Stimulated activated CD4-positive, alpha-beta T cell treated with anti-CD3 and anti-CD28 coated beads, Interleukin-12 subunit alpha, Interleukin-12 subunit beta, amount 100 ng/mL, for 48 hours (primary cell): ENCODE measurements at places on chromosomes 16 and 17.

DNA sequence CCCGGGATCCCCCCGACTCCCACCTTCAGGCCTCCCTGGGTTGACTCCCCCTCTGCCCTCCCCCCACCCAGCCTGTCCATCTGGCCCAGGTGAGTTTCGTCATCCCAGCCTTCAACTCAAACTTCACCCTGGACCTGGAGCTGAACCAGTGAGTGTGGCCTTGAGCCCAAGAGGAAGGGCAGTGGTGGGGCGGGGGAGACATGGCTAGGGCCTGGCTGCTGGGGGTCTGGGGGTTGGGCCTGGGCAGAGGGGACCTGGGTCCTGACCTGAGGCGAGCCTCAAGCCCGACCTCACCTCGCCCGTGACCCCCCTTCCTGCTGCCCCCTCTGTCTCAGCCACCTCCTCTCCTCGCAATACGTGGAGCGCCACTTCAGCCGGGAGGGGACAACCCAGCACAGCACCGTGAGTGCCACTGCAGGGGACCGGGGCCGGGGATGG lies 10.9 kb downstream of the ADAM11 start:
- DNase-seq: no peak

DNA sequence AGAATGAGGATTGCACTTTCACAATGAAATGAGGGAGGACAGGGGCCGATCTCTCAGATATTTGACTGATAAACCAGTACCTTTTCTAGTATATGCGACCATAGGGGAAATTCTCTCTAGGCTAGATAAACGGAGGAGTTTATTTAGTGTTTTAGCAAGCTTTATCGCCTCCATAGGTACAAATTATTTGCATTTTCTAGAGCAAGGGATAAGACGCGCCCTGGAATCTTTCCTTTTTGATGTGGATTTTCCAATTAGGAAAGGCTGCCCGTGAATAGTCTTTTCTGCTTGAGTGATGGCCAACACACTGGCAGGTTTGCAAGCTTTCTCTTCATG lies 351 bp upstream of the GDPD1 start:
- no peak for DNase-seq

DNA sequence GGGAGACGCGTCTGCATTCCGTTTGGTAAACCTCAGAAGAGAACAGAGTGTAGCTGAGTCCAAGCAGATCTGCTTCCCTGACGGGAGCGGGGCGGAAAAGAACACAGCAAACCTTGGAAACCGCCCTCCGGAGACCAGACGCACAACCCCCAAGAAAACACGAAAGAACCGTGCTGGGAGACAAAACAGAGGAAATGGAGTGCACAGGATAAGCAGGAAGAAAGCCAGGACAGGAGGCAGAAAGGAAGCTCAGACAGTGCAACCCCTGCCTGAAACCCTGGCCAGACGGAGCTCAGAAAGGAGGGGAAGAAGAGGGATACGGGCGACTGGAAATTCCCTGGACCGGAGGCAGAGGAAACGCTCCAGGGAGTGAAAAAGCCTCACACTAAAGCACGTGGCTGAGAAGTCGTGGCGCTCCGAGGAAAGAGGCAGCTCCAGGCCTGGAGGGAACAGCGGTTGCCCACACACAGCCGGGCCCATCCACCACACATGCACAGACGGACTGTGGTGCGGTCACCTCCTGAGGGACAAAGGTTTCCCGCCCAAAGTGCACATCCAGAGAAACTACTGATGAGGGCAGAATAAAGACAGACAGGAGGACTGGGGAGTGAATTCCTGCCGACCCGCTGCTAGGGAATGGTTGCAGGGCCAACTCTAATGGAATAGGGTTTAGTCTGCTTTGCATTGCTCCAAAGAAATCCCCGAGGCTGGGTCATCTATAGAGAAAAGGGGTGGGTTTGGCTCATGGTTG lies 10.2 kb downstream of the DPEP1 start:
- no peak for DNase-seq

DNA sequence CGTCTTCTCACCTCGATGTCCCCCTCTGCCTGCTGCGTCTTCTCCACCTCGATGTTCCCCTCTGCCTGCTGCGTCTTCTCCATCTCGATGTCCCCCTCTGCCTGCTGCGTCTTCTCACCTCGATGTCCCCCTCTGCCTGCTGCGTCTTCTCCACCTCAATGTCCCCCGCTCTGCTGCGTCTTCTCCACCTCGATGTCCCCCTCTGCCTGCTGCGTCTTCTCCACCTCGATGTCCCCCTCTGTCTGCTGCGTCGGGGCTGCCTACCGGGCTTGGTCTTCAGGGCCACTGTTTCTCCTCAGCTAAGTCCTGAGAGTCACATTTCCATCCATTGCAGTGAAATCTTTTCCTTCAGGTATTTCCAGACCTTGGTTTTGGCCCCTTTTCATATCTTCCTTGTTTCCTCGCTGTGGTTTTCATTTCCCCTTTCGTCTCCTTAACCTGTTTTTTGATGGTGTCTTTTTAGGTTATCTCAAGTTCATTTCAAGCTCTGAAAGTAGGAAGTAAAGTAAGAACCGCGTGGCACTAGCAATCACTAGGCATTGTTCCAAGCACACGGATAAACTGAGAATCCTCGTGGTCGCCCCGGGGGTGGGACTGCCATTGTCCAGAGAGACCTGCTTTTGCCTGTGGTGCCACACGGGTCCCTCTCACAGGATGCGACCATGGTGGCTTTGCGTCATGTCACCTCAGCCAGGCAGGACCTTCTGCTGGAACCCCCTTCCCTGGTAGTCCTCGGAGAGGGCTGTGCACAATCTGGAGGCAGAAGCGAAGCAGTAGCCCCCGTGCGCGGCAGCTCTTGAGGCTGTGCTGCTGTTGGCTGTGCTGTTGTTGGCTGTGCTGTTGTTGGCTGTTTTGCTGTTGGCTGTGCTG lies 9.5 kb upstream of the ZNF750 start:
- DNase-seq: no peak

DNA sequence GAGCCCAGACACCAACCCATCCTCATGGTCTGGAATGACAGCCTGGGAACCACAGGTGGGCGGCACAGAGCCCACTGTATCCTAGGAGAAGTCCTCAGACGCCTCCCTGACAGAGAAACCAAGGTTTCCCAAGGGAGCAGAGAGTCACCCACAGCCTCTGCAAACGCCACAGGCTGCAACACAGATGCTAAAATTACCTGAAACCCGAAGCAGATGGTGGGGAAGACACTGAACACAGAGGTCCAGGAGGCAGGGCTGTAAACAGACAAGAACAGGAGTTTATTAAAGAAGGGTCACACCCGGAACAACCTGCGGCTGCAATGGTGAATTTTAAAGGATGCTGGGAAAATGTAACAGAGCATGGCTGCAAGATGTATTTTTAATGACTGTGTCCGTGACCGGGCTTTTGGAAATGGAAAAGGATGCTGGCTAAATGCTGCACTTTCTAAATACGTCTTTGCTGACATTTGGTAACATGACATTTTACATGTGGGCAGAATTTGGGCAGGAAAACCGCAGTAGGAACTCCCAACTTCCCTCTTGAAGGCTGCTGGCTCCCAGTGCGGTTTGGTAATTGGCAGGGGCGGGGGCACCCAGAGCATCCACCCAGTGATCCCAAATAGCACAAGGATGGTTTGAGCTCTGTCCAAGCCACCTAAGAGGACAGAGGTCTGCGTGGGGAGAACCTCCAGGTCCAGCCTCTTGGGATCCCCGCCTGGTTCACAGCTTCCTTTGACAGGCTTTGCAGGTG lies 13.1 kb downstream of the SLC38A8 start:
- no peak for DNase-seq

DNA sequence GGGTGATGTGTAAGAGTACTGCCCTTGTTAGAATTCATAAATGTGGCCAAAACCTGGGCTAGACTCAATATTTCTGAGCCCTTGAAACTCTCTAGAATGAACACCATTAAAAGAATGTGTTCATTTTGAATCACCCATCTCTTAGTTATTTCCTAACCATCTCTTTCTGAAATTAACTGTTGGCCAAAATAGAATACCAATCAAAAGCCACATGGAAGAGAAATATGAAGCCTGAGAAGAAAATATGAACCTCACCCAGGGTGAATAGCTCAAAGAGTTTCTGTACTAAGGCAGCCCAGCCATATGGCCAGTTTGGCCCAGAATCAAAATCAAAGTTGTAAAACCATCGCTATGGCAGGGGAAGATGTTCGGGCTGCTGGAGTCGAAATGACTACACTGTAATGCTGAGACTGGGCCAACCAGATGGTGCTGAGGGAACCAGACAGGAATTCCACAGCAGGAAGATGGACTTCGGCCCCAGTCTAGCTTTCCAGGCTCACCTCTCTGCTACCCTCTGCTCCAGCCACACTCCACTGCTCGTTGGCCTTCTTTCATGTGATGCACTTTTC lies 154.3 kb upstream of the ZFHX3 start:
- no peak for DNase-seq

- DNase-seq: no peak
Measured at GRCh38 chr17:72425133-72425793, 304.4 kb downstream of the SOX9 start.

DNA sequence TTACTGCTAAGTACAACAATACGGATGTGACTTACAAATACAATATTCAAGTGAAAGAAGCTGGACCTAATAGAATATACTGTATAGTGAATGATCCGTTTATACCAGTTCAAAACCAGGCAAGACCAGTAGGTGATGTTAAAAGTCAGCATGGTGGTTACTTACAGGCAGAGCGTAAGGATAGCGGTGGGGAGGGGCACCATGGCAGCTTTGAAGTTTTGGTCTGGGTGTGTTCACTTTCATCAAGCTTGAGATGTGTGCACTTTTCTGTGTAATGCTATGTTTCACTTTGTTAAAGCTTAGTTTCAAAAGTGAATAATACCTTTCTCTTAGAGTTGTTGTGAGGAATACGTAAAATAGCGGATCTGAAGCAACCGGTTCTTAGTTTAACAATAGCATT lies 16.5 kb upstream of the SLC35G3 start:
- DNase-seq: no peak

DNA sequence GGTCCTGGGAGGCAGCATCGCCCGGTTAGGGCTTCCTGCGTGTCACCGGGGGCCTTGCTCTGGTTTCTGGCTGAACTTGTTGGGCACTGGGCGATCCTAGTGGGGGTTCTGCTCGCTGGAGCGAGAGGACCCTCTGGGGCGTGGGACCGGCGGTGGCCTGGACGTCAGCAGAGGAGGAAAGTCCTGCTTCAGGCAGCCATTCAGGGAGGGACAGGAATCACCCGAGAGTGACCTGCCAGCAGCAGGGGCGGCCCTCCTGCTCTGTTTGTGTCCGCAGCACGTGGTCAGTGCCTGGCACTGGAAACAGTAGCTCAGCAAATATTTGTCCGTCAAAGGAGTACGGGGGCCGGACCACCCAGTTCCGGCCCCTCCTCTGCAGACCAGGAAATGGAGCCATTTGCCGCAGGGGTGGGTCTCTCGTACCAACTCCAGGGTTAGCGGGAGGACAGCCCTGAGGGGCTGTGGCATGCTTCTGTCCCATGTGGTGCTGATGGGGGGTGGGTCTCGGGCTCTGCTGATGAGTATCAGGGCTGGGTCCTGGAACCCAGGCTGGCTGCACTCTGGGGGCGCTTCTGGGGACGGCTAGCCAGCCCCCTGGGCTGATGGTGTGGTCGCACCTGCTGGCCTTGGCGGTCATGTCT lies 48.3 kb downstream of the BAIAP2 start:
- DNase-seq: no peak

GRCh38 chr16:81601008-81601428 lies 156.4 kb downstream of the CMIP start:
- no peak for DNase-seq

DNA sequence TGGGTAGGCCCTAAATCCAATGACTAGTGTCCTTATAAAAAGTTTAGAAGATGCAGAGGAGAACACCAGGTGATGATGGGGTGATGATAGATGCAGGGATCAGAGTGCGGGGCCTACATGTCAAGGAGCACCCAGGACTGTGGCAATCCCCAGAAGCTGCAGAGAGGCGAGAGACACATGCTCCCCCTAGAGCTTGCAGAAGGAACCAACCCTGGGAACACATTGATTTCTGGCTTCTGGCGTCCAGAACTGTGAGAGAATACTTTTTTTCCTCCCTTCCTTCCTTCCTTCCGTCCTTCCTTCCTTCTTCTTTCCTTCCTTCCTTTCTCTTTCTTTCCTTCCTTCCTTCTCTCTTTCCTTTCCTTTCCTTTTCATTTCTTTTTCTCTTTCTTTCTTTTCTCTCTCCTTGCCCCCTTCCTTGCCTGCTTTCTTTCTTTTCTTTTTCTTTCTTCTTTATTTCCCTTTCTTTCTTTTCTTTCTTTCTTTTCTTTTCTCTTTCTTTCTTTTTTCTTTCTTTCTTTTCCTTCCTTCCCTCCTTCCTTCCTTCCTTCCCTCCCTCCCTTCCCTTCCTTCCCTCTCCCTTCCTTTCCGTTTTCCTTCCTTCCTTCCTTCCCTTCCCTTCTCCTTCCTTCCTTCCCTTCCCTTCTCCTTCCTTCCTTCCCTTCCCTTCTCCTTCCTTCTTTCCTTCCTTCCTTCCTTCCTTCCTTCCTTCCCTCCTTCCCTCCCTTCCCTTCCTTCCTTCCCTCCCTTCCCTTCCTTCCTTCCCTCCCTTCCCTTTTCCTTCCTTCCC lies 134.3 kb downstream of the HAPSTR1 start:
- no peak for DNase-seq

DNA sequence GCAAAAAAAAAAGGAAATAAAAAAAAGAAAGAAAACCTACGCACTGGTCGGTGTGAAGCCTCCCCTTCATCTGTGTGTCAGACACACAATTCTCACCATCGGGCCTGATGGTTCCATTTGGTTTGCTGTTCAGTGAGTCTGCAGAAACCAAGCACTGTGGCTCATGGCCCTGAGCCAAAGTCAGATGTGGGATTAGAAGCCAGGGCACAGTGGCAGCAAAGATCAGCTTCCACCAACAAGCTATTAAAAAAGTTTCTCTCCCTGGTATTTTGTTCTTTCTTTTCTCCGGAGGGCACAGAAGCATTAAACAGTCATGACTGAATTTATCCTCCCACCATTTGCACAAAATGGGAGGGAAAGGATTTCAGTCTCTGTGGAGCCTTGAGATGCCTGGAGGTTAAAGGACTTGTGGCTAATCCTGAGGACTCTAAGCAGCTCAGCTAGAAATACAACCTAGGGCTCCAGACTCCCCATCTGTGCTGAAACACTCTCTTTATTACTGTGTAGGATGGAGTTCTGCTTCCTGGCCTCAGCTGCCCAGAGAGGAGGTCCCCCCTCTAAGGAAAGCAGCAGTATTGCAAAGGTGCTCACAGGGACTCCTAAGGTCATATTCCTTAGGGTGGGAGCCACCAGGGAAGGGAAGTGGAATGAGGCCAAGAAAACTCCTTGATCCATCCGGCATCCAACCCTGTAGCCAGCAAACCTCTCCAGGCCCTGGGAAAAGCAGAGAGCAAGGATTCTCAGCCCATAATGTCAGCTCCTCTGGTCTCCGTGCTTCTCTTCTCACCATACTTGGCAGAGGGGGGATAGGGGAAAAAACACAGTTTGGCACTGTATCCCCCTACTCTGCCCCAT lies 28.2 kb downstream of the SLC39A11 start:
- DNase-seq: no peak

- no peak for DNase-seq
Measured at GRCh38 chr16:88685156-88686061, 898 bp downstream of the SNAI3 start.

- DNase-seq: no peak
Measured at GRCh38 chr16:13702614-13703013, 217.3 kb upstream of the ERCC4 start.

GRCh38 chr17:62657690-62658089 lies 30.2 kb downstream of the MRC2 start:
- DNase-seq: no peak
